AG04450 (cell line): ENCODE measurements at places on chromosomes 6 and 20. TPM values are rescaled to one million over a fixed set of nuclear protein-coding genes. Genes with fewer than 3 reads are reported as not detected.

- no peak for DNase-seq
These were observed 990 bp downstream of the BPI start for GRCh38 chr20:38304845-38305447.

Gene CTSZ
- polyA plus RNA-seq, result 141 and 156 TPM in 2 replicates

Gene MCM9
- 2.2 and 2.7 TPM in 2 replicates for polyA plus RNA-seq

DNA sequence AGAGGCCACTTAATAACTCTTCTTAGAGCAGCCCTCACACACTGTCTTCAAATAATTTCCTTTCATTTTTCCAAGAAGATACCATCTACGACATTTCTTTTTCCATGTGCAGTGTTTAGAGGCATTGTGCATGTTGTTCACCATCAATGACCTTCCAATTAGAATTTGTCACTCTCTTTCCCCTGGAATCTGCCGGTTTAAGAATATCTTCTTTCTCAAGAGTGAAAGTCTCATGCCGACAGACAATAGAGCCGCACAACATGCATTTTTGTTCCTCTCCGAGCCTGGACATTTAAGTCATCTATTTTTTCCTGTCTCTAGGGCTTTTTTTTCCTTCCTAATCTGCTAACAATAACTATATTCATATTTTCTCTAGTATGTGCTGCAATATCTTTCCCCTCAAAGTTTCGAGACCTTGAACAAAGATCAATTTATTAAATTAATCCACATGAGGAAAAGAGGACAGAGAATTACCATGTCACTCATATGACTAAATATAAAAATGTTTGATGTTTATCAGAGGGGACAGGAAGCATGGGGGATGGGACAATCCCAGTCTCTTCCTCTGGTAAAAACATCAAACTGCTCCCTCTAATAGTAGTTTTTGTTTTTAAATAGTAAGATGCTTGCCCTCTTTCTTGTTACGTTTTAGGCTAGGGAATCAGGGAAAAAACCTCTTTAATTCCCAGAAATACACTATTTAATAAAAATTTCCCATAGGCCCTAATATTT lies 893.4 kb downstream of the C6orf118 start:
- DNase-seq, result no peak

DNA sequence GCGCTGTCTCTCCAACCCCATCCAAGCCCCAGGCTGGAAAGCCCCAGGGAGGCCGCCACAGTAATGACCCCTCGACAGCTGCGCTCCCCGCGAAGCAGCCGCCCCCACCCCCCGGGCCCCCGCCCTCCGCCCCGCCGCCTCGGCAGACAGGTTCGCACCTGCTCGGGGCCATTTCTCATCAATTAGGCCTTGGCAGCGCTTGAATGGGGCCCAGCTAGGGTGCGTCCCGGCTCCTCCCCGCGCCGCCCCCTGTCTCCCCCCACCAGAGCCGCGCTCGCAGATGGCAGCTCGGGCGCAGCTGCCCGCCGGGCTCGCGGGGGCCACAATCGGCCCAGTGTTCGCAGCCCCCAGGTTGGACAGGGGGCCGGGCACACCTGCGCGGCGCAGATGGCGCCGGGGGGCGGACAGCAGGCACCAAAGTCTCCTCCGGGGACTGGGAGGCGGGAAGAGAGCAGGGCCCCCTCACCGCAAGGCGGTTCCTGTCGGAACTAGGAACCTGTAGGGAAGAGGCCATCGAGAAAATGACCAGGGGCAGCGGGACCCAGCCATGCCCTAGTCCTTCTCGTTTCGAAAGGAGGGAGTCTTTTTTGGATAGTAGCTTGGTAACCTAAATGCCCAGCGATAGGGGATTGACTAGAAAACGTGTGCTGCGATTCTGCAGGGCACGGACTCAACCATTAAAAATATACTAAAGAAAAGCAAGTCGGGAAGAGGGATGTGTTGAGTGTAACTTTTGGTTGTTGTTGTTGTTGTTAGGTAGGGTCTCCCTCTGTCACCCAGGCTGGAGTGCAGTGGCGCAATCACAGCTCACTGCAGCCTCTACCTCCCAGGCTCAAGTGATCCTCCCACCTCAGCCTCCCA lies 83.2 kb upstream of the EYA2 start:
- DNase-seq, result no peak

GRCh38 chr20:8082025-8082424 lies 50.0 kb upstream of the PLCB1 start:
- DNase-seq, result no peak

GRCh38 chr20:49115564-49115963 lies 69.5 kb downstream of the CSE1L start:
- DNase-seq, result peak; percentile 34

DNA sequence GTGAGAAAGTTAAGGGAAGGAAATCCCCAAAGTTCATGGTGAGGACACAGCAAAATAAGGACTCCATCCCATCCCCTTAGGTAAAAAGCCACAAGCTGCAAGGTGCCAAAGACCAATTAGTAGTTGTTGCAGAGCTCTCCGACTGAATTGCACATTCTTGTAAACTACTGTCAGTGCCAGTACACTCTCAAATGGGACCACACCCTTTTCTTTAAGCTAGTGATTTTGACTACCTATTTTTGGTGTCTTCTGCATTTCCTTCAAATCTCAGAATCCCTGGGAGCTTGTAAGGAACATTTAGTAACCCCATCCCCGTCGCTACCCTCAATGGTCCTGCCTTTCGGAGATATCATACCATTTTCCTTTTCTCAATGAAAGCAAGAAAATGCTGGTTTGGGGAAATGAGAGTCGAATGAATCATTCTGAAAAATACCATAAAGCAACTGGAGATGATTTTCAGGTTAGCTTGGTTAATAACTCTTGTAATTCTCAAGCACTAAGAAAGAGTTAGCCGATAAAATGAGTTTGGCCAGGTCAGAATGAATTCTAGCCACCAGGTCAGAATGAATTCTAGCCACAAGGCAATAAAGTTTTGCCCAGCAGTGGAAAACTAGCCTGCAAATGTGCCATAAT lies 5.2 kb upstream of the HMGN3 start:
- no peak for DNase-seq

DNA sequence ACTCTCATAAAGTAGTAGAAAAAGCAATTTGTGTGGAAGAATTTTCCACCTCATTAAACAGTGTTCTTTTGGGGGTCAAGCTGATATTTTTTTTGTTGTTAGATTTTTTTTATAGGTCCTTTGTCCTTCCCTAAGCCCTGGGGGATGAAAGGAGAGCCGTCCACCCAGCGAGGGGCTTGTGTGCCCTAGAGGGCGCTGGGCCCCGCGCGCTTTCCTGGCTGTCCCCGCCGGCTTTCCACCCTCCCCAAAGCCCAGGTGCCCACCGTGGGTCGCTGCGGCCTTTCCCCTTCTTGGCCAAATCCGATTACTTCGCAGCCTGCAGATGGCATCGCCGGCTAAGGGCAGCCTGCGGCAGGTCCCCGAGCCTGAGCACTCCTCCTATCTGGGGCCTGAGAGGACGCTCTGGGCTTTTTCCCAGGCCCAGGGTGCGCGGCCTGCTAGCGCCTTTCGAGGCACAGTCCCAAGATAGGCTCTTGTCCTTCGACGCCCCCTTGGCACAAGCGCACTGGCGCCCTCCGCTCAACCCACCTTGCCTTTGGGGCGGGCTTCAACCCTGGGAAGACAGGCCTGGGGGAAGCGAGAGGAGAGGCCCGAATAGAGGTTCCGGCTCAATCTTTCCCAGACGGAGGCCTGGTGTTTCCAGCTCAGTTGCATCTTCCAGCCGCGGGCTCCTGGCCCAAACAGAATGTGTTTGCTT lies 33.6 kb downstream of the TFAP2A start:
- no peak for DNase-seq

- DNase-seq, result no peak
These were observed 151.9 kb downstream of the PHACTR3 start for GRCh38 chr20:59756241-59756640.

DNA sequence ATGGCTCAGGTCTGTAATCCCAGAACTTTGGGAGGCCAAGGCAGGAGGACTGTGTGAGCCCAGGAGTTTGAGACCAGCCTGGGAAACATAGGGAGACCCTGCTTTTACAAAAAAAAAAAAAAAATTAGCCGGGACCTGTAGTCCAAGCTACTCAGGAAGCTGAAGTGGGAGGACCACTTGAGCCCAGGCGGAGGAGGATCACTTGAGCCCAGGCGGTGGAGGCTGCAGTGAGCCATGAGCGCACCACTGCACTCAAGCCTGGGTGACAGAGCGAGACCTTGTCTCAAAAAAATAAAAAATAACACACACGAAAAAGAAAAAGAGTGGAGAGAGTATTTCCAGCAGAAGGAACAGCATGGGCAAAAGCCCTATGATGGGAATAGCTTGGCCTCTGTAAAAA lies 2.0 kb downstream of the TTLL9 start:
- no peak for DNase-seq

GRCh38 chr6:159193923-159194322 lies 24.7 kb downstream of the FNDC1 start:
- DNase-seq, result no peak

Gene MATN4
- 0.04 TPM in 1 of 2 replicates, not detected in the other for polyA plus RNA-seq

- DNase-seq, result no peak
These were observed 21.2 kb upstream of the PCMTD2 start for GRCh38 chr20:64234291-64234791.

- peak; percentile 7 for DNase-seq
These were observed 188.0 kb upstream of the TAB2 start for GRCh38 chr6:149129371-149130077.

- DNase-seq, result no peak
These were observed 139.4 kb downstream of the TAF4 start for GRCh38 chr20:61926253-61926613.

DNA sequence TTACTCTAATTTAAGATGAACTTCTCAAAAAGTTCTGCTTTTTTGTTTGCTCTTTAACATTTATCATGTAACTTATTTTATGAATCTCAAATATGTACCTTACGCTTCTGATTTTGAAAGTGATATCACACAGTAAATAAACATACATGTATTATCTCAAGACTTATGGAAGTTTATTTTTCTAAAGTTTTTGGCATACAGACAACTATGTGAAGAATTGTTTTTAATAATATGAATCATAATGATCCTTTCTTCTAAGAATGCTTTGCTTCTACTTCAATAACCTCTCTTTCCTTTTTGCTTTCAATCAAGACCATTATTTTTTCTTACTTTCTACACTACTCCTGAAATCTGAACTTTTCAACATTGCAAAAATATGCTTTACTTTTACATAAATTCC lies 816.4 kb downstream of the EYS start:
- DNase-seq, result no peak

- DNase-seq, result no peak
These were observed 40.6 kb downstream of the TXLNB start for GRCh38 chr6:139251045-139251690.

- no peak for DNase-seq
These were observed 32.5 kb downstream of the KIAA0319 start for GRCh38 chr6:24613361-24614042.

DNA sequence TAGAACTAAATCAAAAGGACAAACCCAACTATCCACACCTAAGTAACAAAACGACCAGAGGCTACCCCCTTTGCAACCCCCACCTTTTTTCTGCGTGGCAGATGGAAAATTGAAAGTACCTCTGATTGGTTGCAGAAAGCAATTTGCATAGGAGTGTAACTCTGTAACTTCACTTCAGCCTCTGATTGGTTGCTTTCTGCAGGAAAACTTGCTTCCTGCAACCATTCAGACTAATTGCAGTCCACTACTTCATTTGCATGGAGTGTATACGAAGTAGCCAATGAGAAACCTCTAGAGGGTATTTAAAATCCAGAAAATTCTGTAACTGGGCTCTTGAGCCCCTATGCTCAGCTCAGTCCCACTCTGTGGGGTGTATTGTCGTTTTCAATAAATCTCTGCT lies 129.1 kb upstream of the OLIG3 start:
- DNase-seq, result no peak

GRCh38 chr20:63183422-63184146 lies 32.3 kb downstream of the YTHDF1 start:
- DNase-seq, result no peak

DNA sequence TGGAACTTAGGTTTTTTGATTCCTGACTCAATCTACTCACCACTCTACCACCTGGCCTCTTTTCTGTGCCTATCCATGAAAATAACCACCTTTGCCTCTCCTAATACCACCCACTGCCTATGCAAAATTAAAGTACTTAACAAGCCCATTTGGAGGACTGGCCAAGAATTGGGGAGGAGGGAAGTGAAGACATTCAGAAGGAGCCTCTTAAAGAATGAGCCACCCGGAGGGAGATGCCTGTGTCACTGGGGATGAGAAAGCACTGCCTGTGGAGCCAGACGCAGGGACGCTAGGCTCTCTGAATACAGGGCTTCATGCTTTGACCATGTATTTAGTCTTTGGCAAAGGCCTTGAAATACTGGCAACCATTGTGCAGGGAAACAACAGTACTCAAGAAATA lies 40.0 kb upstream of the MRPS10 start:
- no peak for DNase-seq

Gene ENPP4
- polyA plus RNA-seq, result 0.04 TPM in 1 of 2 replicates, not detected in the other

DNA sequence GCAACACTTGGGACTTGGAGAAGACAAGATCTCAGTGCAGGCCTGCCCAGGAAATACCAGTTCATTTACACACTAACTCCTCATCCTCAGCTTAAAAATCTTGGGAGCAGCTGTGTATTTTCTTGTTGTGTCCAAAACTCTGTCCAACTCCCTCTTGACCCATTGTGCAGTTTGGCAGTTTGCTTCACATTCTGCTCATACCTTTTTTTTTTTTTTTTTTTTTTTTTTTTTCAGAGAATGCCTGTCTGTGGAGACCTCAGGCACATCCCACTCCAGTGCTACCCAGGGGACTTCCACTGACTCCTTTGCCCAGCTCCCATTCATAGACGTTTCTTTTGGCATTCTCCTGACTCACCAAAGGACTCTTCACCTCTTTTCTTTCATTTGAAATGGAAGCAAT lies 265.8 kb upstream of the TCF21 start:
- DNase-seq, result no peak

- DNase-seq, result no peak
These were observed 36.3 kb upstream of the FAM83D start for GRCh38 chr20:38889792-38890496.

DNA sequence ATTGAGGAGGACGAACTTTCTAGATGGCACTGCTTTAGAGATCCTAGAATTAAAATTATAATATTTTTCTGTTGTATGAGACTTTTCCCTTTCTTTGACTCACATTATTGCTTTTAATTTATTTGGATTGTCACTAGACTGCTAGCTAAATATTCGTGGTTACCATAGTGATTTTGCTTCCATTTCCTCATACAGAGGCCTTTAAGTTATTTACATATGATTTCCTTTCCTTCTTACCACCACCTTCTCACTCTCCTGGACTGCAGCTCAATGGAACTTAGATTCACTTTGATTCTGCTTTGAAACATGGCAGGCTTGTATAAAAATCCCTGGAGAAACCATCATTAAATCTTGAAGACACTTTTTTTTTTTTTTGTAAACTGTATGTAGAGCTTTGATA lies 222.9 kb downstream of the LAMA2 start:
- DNase-seq, result no peak
